KBM-7 (cell line): ENCODE measurements at places on chromosomes 5 and 9.

- peak; percentile 47 for DNase-seq
These were observed 106.0 kb upstream of the KIF2A start for GRCh38 chr5:62199792-62200716.

DNA sequence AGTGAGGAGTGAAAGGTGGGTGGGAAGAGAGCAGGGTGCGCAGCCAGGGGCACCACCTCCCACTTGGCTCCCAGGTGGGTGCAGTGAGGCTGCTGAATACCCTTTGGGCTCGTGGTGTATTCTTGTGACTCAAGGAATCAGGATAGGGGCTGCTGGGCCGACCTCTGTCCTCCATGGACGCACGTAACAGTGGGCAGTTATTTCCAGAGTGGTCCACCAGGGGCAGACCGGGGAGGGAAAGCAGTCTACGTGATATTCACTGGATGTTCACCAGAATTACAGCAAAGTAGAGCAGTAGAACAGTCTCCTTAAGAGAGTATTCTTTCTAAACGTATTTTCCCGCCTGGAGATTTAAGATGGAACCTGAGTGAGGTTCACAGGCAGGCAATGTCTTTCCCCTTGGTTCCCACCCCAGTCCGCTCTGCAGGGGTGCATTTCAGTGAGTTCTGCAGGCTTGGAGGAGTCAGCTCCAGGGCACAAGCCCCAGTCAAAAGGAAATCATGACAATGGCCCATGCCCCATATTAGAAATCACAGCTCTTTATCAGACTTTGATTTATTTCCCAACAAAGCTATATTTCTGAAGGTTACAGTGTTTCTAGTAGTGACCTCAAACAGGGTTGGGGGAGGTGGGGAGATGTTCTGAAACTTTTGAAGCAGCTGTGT, 88.7 kb downstream of the SYK start:
- no peak for DNase-seq

DNA sequence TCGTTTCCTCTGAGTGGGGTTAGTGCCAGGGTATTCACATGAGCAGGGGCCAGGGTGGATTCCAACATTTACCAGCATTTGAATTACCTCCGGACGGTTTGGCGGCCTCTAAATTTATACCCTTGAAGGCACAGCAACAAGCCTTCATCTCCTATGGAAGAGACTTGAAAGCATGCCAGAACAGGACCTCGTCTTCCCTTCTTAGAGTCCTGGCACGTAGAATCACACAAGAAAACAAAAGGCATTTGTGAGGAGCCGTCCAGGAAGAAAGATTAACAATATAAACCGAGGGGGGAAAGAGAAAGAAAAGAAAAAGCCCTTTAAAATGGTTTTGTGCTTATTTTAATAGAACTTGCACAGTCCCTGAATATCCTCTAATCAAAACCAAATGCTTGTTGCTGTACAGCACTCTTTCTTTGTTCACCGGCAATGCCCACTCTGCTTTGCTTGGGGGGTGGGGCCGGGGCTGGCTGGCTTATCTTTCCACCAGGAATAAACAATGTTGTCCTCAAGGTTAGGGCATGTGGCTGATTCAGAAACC, 575.8 kb upstream of the ZNF462 start:
- DNase-seq: no peak

GRCh38 chr5:9549941-9550340, 4.1 kb upstream of the SEMA5A start:
- DNase-seq: no peak

DNA sequence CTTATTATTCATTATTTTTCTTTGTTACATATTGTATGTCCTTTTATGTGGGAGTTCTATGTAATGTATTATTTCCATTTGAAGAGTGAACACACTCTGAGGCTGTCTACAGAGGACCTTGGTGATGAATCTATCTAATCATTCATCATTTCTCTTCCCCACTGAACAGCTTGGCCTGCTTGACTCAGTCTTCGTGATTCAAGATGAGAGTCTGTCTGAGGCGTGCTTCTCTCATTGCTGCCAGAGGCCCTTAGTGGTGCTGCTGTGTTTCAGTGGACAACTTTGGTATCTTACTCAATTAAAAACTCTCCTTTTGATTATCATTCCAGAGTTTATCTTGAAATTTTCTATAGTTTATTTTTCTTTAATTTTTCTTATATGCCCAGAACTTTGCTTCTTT, 318.1 kb upstream of the DAB2 start:
- DNase-seq: no peak

DNA sequence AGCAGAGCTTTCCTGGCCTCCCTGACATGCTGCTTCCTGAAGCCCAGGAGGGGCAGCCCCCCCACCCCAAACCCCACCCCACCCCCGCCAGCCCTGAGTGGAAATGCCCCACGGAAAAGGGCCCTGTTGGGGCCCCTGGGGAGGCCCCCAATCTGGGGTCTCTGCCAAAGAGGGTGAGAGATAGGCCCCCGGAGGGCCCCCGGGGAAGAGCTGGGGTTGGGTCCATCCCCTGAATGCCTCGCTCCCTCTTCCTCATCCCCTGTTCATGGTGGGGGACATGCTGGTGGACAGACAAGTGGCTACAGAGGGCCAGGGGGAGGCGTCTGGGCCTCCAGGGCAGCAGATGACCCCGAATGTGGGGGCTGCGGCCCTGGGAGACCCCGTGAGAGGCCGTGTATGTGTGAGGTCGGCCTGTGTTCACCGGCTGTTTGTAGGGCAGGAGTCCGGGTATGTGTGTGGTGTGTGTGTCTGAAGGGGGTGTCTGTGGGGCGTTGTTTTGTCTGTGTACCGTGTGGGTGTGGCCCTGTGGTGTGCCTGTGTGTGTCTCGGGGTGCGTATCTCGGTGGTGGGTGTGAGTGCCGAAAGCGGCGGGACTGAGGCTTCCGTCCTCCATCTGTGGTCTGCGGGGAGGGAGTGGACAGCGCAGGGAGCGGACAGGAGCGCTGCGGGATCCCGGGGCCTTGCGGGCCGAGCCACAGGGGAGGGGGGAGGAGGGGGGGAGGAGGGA, 11.3 kb downstream of the C9orf50 start:
- no peak for DNase-seq

GRCh38 chr9:27329291-27329690, 32.3 kb upstream of the EQTN start:
- no peak for DNase-seq

GRCh38 chr9:128611600-128612394, 44.9 kb downstream of the DYNC2I2 start:
- DNase-seq: no peak

DNA sequence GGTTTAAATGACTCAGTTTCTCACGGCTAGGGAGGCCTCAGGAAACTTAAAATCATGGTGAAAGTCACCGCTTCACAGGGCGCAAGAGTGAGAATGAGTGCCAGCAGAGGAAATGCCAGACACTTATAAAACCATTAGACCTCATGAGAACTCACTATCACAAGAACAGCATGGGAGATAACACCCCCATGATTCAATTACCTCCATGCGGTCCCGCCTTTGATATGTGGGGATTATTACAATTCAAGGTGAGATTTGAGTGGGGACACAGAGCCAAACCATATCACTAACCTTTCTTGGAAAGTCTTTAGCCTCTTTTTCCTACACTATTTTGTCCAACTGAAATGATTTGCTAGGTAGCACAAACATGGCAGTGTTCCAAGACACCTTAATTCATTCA, 533.9 kb upstream of the NUDT12 start:
- no peak for DNase-seq

- no peak for DNase-seq
These were observed 665.0 kb upstream of the RGMB start for GRCh38 chr5:98108497-98108896.

DNA sequence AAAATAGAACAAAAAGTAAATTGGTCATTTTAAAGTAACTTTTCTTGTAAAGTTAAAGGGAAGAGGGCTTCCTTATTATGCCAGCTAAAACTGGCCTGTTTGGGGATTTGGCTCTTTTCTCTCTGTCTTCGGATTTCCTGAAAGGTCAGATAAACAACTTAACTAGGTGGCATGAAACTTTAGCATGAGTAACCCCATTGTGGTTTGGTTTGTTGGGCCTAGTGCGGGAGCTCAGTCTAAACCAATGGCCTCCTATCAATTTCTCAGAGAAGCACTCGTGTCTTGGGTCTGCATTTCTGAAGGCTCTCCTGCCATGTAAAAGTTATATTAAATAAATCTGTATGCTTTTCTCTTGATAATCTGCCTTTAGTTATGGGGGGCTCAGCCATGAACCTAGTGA, 48.5 kb upstream of the ANKH start:
- no peak for DNase-seq

- no peak for DNase-seq
These were observed at the start of gene GABRP for GRCh38 chr5:170783498-170784247. GABRP (plus strand) TSS chr5:170783725; CDS start chr5:170788616, 4,891 bp downstream.

- peak; percentile 71 for DNase-seq
These were observed 116.9 kb upstream of the ARRDC3 start for GRCh38 chr5:91499943-91500531.

DNA sequence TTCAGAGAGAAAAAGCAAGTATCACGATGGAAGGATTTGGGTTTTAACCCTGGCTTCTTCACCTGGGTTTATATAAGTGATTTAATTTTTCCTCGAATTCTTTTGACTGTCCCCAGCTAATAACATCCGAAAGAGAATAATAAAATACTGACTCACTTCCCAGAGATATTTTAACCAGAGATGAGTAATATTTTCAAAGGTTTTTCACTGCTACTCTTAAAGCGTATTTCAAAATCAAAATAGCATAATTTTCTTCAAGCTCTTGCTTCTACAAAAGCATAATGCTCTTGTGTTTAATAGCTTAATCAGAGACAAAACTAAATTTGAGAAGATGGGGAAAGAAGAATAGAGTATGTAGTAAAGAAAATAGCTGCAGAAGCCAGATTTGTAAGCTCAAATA, 215.2 kb upstream of the PTGER4 start:
- no peak for DNase-seq

DNA sequence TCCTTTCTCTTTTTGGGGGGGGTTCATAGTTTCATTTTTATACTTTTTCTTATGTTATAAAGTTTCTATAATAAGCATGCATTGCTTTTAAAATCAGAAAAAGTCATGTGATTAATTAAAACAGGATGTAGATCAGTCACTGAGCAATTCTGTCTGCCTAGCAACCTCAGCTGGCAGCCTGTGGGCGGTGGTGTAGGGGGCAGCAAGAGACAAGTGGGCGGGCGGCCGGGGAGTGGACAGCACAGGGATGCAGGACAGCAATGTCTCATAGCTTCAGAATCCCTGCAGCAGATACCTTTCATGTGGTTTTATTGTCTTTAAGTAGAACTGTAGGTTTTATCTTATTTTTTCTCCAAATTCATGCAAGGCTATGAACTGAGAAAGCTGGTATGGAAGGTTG, 101.9 kb upstream of the S1PR3 start:
- no peak for DNase-seq

GRCh38 chr9:96048104-96048955, 172.8 kb downstream of the ERCC6L2 start:
- no peak for DNase-seq

- no peak for DNase-seq
These were observed 4.6 kb downstream of the CDKN2A start for GRCh38 chr9:21989440-21990189.

DNA sequence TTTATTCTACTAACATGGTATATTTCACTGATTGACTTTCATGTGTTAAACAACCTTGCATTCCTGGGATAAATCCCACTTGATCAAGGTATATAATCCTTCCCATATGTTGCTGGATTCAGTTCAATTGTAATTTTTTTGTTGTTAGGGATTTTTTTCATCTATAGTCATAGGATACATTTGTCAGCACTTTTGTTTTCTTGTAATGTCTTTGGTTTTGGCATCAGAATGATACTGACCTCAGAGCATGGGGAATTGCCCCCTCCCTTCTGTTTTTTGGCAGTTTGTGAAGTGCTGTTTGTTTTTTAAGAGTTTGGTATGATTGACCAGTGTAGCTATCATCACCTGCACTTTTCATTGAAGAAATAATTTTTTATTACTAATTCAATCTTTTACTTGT, 176.8 kb upstream of the RASEF start:
- DNase-seq: no peak

DNA sequence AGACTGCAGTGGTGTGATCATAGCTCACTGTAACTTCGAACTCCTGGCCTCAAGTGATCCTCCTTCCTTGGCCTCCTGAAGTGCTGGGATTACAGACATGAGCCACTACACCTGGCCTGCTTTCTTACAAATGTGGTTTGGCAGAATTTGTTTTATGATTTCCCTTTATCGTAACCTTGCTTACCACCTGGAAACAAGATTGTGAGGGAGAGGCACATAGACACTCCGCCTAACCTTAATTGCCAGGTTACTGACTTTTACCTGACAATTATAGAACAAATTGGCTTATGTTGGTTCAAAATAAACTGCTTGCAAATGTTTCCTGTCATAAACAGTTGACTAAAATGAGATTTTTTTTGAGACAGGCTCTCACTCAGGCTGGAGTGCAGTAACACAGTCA, 26.8 kb upstream of the HMGCR start:
- DNase-seq: no peak

GRCh38 chr9:63817622-63818518, 1467.1 kb downstream of the FOXD4L5 start:
- peak; percentile 5 for DNase-seq

- no peak for DNase-seq
These were observed 52.1 kb downstream of the EPB41L4A start for GRCh38 chr5:112366987-112367386.

GRCh38 chr5:134435560-134435959, 23.9 kb upstream of the CDKN2AIPNL start:
- no peak for DNase-seq

- no peak for DNase-seq
These were observed 98.8 kb upstream of the RAPGEF1 start for GRCh38 chr9:131838530-131839280.

GRCh38 chr5:5104550-5104949, 35.6 kb upstream of the ADAMTS16 start:
- DNase-seq: no peak

- no peak for DNase-seq
These were observed at the start of gene SLC6A7 for GRCh38 chr5:150189728-150190502. SLC6A7 (plus strand) TSS chr5:150190062; CDS start chr5:150190328, 266 bp downstream.

GRCh38 chr5:151318850-151319732, 15.5 kb upstream of the SLC36A3 start:
- peak; percentile 20 for DNase-seq

DNA sequence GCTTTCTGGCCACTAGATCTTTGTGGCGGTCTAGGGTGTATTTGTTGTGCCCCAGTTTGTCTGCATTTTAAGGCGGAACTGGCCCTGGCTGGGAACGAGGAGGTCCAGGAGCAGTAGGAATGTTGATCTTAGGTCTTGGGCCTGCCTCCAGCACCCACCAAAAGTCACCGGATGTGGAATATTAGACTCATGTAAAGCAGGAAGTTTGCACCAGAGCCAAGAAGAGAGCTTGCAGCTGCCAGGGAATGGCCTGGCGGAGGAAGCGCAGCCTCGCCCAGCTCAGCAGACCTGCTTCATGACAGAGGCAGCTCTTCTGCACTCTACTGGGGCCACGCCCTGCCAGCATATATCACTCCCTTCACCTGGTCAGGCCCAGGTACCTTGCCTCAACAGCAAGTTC, 3.3 kb downstream of the GPX3 start:
- DNase-seq: no peak

GRCh38 chr9:1332156-1332555, 282.0 kb downstream of the DMRT2 start:
- no peak for DNase-seq

- DNase-seq: no peak
These were observed 273.2 kb upstream of the PAPPA start for GRCh38 chr9:115880221-115880885.

DNA sequence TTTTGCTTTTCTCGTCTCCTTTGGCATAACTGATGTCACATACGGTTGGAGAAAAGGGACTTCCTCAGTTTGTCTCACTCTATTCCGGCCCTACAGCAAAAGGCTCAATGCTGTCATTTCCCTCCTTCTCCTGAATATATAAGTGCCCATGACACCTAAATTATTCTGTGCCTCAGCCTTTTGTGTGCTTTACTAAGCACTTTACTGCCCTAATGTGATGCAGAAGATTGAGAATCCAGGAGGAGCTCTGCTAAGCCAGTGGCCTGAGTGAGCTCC, 7.6 kb downstream of the CD180 start:
- no peak for DNase-seq
